ENCODE measurements at places on chromosomes 3 and 15. TPM values are rescaled to one million over a fixed set of nuclear protein-coding genes. Genes with fewer than 3 reads are reported as not detected.

Gene RLBP1
- total RNA-seq, result not detected

Gene GOLGA6A
- total RNA-seq, result not detected

Gene CAMKV
- total RNA-seq, result not detected

Gene SLC7A14
- total RNA-seq, result 0.60 TPM

Gene SERPINI2
- not detected for total RNA-seq

Gene TICRR
- total RNA-seq, result 0.35 TPM

Gene P3H2
- total RNA-seq, result 2.6 TPM

Gene PLD1
- total RNA-seq, result 24.2 TPM

Gene GPR62
- total RNA-seq, result not detected

Data from smooth muscle cell of the coronary artery (primary cell).